ENCODE measurements at places on chromosomes 4 and X.

DNA sequence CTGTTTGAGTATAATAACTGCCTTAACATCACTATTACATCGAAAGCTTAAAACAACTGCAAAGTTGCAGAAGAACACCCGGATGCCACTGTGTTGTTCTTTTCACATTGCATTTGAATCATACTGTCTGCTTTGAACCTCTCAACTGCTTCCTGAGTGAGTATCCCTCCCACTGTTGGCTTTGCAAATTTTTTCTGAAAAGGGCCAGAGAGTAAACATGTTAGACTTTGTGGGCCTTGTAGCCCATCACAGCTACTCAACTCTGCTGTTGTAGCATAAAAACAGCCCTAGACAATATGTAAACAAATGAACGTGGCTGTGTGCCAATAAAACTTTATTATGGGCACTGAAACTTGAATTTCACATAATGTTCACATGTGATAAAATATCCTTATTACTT lies 76.1 kb downstream of the NSG1 start:
- DNase-seq, result no peak

DNA sequence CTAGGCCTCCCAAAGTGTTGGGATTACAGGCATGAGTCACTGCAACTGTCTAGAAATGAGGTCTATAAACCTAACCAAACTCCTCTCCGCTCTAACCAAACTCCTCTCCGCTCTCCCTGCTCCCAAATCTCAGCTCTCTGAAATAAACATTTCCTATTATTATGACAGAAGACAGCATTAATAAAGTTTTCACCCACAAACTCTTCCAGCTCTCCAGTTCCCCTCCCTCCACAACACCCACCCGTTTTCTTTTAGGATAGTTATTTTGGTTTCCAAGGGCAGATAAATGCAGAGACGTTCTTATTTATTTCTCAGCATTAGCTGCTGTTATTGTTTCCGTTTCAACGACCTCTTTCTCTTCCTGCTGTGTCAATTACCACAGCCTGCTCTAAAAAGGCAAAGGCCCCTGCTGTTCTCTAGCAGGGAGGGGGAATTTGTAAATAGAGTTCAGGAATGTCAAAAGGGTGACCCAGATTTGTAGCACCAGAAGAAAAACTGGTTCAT lies 13.3 kb upstream of the SCD5 start:
- no peak for DNase-seq

- DNase-seq, result no peak
These were observed 207.5 kb downstream of the PDGFC start for GRCh38 chr4:156764145-156764544.

DNA sequence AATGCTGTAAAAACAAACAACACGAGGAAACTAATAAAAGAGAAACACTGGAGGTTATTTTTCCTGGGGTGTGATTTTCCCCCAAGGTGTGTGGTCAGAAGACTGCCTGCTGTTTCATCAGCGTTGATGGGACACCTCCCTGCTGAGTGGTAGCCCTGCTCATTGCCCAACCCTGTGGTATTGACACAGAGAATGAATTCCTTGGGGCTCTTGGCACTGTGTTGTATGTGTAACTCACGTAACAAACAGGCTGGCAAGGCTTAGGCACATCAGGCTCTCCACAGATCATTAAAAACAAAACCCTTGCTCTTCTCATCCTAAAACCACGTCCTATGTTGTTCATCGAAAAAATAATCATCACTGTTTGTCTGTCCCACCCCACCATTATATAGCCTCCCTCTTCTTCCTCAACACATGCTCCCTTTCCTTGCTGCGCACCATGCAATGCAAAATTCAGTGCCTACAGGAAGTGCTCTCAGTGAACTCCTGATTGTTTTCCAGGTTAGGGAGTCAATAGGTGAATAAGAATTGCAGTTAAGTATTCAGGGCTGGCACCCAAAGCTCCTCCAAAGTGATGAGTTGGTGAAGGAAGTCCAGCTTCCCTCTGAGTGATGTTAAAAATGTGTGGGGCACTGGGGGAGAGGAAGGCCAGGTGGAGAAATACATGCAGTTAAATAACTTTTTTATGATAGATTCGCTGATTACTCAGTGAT lies 11.4 kb upstream of the PUDP start:
- no peak for DNase-seq

DNA sequence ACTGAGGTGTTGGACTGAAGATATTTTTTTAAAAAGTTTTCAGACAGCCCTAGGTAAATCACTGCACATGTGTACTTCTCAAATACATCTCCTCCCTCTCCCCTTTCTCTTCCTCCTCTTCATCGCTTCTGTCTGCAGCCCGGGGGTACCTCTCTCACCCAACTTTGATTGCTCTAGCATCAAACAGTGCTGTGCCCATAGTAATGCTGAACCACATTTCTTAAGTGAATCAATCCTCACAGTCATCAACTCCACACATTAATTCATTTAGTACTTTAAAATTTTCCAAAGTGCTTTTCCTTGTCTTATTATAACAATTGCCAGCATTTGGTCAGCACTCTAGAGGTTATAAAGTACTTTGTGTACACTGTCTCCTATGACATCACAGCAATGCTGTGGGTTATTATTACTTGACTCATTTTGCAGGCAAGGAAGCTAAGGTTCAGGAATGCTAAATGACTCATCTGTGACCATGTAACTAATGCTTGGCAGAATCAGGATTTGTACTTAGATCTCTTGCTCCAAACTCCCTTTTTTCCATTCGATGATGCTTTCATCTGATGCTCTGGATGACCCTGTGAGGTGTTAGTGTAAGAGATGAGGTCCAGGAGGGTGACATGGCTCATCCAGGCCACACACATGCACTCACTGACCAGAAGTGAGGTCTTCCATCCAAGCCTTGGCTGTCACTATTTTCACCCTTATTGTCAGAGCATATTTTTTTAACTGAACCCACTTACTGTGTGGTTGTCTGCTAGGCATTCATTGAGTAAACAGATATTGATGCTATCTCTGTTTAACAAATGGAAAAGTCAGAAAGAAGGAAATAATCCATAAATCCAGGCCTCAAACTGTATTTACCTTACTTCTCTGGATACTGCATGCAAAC lies 58.8 kb downstream of the RHOH start:
- no peak for DNase-seq

Measured in sciatic nerve (tissue), 2 donors.